ENCODE measurements at places on chromosomes 3 and 15. TPM values are rescaled to one million over a fixed set of nuclear protein-coding genes. Genes with fewer than 3 reads are reported as not detected.

The JAGN1 gene
- total RNA-seq: 21.8 TPM

GRCh38 chr3:16352428-16352827 is 87.4 kb downstream of the OXNAD1 start:
- no peak for DNase-seq

DNA sequence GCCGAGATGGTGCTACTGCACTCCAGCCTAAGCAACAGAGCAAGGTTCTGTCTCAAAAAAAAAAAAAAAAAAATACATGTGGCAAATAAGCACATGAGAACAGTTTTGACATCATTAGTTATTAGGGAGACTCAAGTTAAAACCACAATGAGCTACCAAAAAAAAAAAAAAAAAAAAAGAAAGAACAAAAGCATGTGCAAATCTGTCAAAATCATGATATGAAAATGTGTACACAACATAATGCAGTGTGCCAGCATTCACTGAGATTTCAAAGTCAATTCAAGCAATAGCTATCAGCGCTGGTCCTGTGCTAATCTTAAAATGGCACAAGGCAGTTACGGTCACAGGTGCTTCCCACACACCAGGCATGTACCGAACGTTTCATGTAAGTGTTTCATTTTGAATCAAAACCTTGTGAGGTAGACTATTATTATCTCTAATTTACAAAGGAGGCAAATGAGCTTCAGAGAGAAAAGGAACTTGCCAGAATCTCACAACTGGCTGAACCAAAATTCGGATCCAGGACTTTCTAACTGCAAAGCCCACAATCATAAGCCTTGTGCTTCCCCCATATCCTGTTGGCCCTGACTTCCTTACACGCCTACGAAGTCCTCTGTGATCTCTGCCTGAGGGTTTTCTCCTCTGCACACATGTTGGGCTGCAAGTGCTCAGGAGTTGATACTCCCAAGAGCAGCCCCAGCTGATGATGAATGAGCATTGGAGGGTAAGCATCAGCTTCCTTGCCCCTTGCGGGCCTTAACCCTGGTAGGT is 200.1 kb upstream of the PROK2 start:
- DNase-seq: no peak

DNA sequence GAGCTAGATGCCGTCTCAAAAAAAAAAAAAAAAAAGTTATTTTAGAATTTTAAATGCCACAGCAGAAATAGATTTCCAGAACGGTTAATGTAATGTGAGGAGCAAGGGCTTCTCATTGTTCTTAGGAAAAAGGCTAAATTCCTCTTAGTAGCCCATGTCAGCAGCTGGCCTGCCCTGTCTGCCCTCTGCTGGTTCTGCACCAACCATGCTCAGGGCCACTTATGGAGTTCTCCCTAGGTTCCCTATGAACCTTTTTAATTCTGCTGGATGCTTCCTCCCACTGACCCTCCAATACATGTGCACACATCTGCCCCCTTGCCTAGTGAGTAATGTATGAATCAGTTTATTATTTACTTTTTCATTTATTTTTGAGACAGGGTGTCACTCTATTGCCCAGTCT is 32.2 kb upstream of the DPPA4 start:
- no peak for DNase-seq

DNA sequence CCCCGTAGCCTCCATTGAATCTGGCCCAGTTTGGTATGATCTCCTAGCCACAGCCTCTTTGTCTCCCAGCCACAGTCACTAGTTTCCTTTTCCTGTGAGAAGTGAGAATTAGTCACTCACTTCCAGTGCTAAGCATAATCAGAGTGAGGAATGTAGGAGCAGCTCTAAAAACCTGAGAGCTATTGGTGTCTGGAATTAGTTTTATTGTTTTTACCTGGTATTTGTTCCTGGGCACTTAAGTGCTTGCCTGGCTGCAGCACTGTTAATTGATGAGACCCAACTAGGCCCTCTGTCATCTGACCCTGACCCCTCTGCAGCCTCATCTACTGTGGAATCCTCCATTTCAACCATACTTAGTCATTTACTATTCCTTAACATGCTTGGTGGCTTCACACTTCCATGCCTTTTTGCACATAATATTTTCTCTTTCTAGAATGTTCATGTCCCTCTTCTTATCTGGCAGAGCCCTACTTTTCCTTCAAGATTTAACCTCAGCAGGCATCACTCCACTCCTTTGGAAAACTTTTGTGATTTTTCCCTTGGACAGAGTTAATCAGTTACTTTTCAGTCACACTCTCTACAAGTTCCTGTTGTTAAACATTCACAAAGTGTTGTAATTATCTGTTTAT is 48.8 kb downstream of the PDE8A start:
- peak; percentile 86 for DNase-seq

The LCTL gene
- total RNA-seq: 1.4 TPM

GRCh38 chr3:172192830-172193415 is 153.5 kb downstream of the FNDC3B start:
- no peak for DNase-seq

- no peak for DNase-seq
Measured at GRCh38 chr3:183492849-183493179, 62.7 kb downstream of the KLHL6 start.

The ITIH3 gene
- total RNA-seq: under 0.01 TPM

- no peak for DNase-seq
Measured at GRCh38 chr3:191528589-191528988, 67.6 kb downstream of the PYDC2 start.

DNA sequence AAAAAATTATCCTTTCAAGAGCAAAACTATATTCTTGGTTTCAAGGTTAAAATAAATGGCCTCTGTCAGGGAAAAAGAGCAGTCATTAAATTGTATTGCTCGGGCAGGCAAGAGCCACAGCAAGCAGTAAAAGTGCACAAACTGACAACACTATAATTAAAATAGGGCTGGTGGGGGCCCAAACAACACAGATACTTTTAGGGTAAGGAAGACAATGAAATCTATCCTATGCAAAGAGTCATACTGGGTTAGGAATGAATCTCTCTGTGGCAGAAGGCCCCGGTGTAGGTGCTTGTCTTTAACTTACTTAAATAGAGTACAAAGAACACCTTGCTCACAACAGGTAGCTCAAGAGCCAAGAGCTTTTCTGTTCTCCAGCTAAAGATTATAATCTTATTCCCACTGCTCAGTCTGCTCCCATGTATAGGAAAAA is 94.7 kb downstream of the DLG1 start:
- DNase-seq: no peak

- DNase-seq: no peak
Measured at GRCh38 chr15:25238126-25238525, 200.7 kb downstream of the UBE3A start.

- no peak for DNase-seq
Measured at GRCh38 chr3:177426106-177426877, 229.0 kb upstream of the TBL1XR1 start.

- no peak for DNase-seq
Measured at GRCh38 chr3:179962629-179963387, 73.9 kb downstream of the PEX5L start.

GRCh38 chr15:64503197-64503596 is 42.8 kb downstream of the ZNF609 start:
- no peak for DNase-seq

GRCh38 chr3:52990637-52991036 is 55.2 kb downstream of the SFMBT1 start:
- DNase-seq: no peak

Data from osteoblast (primary cell).